ENCODE measurements at places on chromosomes 12 and 14.
A peak's percentile ranks its signal among the peaks of the same experiment; 100 is the strongest.

- no peak for DNase-seq
Observed at GRCh38 chr14:75158843-75159614, 17.4 kb downstream of the TMED10 start.

DNA sequence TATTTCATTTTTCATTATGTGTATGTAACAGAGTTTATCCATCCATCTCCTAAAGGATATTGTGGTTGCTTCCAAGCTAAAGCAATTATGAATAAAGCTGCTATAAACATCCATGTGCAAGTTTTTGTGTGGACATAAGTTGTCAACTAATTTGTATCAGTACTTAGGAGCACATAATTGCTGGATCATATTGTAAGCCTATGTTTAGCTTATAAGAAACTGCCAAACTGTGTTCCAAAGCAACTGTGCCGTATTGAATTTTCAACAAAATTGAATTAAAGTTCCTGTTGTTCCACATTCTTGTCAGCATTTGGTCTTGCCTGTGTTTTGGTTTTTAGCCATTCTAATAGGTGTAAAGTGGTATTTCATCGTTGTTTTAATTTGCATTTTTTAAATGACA, 416.9 kb downstream of the SLC6A15 start:
- no peak for DNase-seq

GRCh38 chr12:47023953-47024352, 55.5 kb upstream of the PCED1B start:
- no peak for DNase-seq

- no peak for DNase-seq
Observed at GRCh38 chr14:99812892-99813291, 19.7 kb downstream of the EML1 start.

DNA sequence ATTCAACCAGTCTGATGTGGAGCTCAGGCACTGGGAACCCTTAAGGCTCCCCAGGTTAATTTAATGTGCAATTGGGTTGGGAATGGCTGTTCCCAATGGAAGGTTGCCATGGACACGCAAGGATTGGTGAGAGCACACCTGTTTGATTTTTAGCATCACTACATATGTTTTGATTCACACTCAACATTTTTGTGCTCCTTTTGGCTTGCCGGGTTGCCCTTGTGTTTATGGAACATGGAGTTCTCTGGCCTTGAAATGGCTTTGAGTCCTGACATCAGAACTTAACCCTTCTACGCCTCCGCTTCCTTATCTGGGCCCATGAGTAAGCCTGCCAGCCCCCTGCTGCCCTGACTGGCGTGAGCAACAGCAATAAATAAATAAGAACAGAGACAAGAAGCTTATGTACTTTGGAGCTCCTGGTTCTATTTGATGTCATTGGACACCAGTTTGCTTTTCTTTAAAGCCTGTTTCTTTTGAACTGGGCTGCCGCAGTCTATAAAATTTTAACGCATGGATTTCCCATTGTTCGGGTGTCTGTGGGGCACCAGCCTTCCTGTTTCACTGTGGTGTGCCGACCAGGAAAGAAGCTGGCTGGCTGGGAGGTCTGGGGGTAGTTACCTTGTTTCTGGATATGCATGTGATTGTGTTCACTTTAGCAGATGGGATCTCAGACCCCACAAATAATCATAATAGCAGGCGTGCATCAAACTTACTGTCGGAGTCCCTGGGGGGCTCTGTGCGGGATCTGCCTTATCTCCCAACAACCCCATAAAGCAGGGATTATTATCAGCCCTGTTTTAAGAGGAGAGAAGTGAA, 27.8 kb downstream of the TBX3 start:
- DNase-seq: no peak

- DNase-seq: no peak
Observed at GRCh38 chr14:60999536-60999935, 18.5 kb downstream of the SLC38A6 start.

DNA sequence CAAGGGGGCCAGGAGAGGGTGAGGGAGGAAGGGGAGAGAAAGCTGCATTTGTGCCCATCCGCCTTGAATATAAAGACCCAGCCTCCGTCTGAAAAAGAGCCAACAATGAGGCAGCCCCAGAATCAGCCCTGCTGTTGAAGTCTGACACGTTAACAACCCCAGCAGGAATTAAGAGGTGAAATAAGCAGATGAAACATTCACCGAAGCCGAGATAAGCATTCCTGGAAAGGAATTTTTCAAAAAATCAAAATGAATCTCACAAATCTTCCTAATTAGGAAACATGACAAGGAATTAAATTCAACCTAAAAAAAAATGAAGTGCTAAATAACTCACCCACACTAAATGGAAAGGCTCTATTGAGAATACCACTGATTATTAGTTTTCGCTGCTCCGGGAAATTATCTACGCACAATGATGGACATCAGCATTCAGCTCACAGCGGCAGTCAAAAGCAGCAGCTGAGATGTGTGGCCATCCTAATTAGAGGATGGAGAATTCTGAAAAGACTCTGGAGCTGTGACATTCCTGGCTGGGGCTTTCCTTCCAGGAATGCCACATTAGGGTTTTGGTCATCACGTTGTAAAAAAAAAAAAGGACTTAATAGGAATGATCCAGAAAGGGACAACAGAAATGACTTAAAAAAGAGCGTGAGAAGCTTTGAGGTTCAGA, 8.2 kb upstream of the PARP11 start:
- no peak for DNase-seq

DNA sequence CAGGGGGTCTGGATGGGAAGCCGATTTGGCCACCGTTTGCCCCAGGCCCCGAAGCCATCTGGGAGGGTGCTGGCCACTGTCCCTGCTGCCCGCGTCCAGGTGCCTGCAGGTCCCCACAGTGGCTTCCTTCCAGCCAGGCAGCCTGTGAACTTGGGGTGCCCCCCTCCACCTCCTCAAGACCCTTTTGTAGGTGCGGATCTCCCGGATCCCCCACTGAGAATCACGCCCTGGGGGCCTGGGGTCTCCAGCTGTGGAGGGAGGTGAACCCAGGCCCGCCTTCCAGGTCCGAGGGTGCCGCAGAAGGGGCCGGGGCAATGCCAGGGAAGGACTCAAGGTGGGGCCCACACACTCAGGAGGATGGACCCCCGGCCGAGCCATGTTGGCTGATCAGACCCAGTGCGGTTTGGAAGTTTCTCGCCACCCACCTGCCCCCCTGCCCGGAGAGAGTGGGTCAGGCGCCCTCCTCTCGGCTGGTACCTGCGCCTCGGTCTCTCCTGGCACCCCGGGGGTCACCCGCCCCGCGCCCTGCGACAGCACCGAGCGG, 1.7 kb downstream of the MMP17 start:
- no peak for DNase-seq

DNA sequence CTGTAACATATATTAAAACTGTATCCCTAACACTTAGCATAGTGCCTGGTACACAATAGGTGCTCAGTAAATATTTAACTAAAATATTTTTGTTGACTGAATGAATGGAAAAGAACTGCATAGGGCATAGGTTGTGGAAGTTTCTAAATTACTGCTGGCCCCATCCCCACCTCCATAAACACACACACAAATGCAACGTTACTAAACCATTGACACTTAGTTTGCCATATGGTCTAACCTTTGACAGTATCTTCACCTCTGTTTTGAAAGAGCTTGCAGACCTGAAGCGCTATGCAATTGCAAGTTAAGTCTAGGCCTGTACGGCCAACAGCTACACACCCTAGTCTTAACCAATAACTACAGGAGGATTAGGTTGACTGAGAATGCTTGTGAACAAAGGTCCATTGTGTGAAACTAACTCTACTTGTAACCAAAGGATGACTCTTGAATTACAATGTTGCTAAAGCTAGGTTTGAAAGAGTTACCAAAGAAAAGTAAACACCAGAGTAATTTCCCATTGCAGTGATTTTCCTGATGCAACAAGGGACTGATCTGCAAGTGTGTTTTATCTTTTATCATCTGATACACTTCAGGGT, 924 bp upstream of the MANSC1 start:
- no peak for DNase-seq

- DNase-seq: no peak
Observed at GRCh38 chr14:105398726-105399465, 558 bp downstream of the TEX22 start.

DNA sequence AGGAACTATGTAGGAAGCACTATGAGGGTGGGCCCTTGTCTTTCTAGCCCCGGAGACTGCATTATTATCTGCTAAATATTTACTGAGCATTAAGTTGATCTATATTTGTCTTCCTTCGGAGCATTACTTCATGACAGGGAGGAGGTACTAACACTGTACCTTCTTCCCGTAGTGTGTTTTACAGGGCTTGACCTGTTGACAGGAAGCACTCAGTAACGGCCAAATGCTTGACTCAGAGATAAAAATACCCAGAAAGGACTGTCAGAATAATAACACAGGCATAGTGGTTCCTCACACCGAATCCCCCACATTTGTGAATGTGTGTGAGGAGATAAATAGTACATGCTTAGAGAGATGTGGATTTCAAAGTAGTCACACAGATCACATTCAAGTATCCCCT, 466.6 kb downstream of the EGLN3 start:
- DNase-seq: no peak

DNA sequence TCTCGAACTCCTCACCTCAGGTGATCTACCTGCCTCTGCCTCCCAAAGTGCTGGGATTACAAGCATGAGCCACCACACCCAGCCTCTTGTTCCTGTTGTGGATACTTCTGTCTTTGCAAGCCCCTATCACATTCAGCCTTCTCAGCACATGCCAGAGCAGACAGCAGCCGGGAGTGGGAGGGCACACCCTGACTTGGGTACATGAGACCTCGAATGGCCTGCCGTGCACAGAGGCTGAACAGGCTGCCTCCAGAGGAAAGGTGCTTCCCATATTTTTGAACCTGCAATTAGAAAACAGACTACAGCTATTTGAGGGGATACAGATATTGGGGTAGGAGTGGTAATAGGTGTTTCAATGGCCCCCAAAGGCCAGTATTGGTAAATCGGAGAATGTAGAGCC, 307.3 kb upstream of the DIO3 start:
- DNase-seq: no peak

- DNase-seq: no peak
Observed at GRCh38 chr14:37587881-37588666, 7.0 kb downstream of the FOXA1 start.

DNA sequence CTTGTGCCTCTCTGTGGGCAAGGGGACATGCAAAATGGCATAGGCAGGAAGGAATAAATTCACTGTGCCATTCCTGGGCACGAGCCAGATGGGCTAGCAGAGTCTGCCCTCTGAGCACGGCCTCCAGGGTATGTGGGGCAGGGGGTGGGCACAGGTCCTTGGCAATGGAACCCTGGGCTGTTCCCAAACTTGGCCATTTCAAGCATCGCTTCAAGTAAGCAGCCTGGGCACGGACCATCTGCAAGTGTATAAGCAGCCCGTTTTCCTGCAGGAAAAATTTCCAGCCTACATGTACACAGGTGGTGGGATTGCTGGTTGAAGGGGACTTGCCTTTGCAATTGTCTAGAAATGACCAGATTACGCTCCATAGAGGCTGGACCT, 40.3 kb downstream of the CCDC85C start:
- DNase-seq: no peak

DNA sequence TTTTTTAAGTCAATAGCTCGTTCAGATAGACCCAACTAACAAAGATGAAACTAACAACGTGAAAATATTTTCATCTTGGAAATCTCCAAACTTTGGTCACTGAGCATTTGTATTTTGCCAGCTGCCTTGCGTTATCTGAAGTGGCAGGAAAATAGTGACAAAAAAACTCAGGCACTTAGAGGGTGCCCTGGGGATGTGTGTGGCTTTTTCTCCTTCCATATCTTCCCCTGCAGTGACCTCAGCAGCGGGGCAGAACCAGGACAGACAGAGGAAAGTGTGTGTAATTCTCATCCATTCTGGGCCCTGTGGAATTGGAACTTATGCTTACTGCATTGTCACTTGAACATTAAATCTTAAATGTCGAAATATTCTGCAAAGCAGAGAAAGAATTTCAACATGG, 152.0 kb downstream of the BCAT1 start:
- DNase-seq: no peak

- DNase-seq: no peak
Observed at GRCh38 chr12:9163392-9163791, 44.8 kb downstream of the PZP start.

GRCh38 chr14:78863143-78863542, 693.0 kb downstream of the NRXN3 start:
- DNase-seq: peak; percentile 46

DNA sequence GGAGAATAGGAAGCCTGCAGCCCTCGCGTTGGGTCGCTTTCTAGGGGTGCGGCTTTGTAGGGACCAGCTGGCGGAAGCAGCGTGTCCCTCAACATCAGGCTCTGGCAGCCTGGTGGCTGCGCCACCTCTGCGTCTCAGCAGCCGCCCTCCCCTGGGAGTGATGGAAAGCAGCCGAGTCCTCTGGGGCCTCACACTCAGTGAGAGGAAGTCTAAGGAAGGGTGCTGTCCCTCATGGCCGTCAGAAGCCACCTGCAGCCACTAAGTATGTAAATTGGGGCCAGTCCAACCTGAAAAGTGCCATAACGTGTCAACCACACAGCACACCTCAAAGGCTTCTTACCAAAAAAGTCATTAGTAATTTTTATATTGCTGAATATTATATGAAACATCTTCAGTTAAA, 80.3 kb downstream of the WDR20 start:
- DNase-seq: no peak

DNA sequence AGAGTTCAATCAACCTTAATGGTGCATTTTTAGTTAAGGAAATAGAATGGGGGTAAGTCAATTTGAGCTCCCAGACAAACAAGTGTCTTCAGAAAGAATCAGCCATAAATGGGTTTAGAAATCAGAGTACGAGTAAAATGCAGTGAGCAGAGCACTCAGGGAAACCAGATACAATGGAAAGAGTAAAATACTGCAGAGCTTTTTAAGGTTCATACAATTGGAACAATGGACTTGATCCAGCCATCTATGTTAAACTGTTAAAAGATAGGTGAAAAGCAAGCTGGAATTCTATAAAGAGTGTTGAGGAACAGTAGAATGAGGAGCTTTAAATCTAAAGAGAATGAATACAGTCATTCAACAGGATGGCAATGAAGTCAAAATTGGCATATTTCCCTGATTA, 23.8 kb upstream of the PCNX4 start:
- no peak for DNase-seq

DNA sequence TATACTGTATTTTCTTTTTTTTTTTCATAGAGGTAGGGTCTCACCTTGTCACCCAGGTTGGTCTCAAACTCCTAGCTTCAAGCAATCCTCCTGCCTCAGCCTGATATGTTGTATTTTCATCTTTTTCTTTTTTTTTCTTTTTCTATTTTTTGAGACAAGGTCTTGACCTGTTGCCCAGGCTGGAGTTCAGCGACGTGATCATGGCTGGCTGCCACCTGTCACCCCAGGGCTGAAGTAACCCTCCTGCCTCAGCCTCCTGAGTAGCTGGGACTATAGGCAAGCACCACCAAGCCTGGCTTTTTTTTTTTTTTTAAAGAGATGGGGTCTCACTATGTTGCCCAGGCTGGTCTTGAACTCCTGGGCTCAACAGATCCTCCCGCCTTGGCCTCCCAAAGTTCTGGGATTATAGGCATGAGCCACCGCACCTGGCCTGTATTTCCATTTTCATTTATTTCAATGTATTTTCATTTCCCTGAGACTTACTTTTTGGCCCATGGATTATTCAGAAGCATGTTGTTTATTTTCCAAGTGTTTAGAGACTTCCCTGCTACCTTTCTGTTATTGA, 16.2 kb upstream of the ARF6 start:
- DNase-seq: no peak

GRCh38 chr12:10771132-10771733, 31.2 kb downstream of the TAS2R7 start:
- DNase-seq: no peak

Data from right forelimb (tissue), 1 donor.